ENCODE measurements at places on chromosomes 3 and 15.

DNA sequence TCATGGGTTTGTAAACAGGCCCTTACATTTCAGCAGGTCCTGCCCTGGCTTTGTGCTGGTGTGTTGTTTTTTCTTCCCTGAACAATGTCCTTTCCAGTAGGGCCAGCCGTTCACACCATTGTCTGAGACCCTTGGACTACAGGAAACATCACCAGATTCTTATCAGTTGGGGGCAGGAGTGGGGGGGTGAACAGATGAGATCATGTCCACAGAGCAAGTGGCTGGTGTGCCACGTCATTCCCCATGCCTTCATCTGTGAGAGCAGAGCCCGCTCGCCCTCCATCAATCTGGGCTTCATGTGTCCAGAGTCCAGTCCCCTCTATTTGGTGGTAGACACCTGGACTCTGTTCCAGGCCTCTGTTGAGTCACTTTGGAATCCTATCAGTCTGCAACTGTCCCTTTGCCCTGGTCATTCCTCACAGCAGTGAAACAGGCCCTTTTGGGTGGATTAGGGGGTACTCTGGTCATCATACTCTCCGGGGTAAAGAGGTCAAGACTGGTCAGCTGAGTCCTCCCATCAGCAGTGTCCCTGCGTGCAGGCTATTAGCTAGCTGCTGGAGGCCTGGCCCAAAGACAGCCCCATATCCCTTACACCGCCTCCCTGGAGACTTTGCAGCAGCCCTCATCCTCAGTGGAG, 15.0 kb downstream of the SEMA3G start:
- no peak for DNase-seq

- DNase-seq = peak; percentile 32
Measured at GRCh38 chr3:20043396-20043795, 3.1 kb downstream of the KAT2B start.

DNA sequence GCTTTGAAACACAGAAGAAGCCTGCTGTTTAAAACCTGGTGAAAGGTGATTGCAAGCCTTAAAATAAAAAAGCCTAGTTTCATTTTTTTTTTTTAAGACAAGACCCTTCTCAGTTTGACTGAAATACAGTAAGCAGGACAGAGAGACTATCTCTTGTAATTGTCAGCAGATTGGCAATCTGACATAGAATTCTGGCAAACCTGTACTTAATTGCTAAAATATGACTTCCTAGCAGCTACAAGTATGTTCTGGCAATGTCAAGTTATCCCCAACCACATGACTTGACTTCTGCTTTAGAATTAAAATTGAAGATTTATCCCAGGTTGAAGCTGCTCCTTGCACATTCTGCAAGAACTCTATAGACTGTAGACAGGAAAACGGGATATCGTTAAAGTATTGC, 232.8 kb upstream of the NR2F2 start:
- DNase-seq = no peak

DNA sequence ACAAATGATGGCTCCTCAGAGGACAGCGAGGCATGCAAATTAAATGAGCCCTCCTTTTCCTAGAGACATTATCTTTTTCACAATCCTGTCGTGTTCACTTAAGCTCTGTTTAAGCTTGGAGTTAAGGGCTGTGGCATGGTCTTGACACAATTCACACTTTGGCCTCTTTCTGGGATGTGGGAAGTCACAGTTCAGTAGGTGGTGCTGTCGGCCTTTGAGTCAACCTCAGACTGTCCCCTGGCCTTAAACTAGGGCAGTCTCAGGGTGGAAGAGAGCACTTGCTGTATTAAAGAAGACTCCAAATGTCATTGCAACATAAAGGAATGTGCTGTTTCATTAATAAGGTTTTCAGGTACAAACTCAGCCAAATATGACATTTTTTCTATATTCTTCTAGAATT, 351.0 kb downstream of the MCTP2 start:
- no peak for DNase-seq

DNA sequence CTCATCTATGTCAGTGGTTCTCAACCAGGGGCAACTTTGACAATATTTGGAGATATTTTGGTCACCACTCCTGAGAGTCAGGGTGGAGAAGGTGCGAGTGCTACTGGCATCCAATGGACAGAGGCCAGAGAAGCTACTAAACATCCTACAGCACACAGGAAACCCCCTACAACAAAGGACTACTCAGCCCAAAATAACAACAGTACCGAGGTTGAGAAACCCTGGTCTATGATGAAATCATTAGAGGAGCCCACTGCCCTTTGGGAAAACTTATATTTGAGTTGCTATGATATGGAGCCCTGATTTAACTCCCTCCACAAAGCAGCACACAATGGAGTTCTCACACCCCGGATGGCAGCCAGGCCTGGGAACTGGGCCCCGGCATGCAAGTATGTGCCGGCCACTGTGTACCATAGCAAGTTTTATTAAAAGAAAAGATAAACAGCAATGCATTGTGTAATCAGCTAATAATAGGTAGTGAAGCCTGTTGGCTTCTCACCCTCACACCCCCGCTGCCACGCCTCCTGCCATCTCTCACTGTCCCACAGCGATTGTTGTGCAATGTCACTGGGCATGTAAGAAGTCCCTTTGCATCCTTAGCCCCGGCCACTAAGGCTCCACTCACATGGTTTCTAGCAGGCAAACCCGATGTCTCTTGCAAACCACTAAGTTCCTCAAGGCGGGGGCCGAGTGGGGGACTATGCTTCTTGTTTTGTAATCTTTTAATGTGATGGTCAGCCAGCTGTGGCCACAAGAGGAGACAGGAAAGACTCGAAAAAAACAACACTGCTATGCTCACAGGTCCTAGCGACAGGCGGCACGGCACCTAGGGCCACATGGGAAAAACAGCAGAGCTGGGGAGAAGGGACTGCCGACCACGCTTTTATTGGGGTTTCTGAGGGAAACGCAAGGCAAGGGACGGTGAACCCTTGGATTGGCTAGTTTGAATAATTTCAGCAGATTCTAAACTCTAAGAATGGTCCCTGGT, 110.0 kb downstream of the AQP9 start:
- no peak for DNase-seq

- DNase-seq = no peak
Measured at GRCh38 chr3:39189150-39189958, 3.0 kb downstream of the XIRP1 start.

DNA sequence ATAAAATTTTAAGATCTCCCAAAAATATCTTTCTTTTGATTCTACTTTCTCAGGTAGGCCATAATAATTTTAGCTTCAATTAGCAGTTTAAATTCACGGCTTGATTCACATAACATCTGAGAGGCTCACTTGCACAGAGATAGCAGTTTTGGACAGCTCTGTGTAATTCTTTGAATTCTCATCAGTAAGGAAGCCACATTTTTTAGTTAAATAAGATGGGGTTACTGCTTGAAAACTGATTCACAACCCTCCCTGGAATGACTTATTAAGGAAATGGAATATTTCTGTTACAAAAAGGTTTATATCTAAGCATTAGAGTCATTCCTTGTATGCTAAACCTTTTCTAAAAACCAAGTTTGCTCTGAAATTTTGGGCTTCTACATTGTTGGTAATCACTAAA, 212.7 kb downstream of the ALCAM start:
- no peak for DNase-seq

DNA sequence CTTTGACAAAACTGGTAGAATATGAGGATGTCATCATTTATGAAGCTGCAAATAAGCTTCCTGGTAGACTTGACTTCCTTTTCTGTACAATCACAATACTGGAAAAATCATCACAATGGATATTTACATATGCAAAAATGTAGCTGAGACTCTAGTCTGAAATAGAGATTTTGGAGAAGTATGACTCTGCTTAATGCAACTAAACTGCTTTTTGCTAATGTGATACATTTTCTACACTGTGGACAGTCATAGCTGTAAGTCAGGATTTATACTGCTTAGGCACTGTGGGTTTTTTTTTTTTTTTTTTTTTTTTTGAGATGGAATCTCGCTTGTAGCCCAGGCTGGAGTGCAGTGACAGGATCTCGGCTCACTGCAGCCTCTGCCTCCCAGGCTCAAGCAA, 34.5 kb upstream of the ST3GAL6 start:
- DNase-seq = no peak

- DNase-seq = no peak
Measured at GRCh38 chr3:100489118-100489517, 3.3 kb upstream of the TMEM45A start.

DNA sequence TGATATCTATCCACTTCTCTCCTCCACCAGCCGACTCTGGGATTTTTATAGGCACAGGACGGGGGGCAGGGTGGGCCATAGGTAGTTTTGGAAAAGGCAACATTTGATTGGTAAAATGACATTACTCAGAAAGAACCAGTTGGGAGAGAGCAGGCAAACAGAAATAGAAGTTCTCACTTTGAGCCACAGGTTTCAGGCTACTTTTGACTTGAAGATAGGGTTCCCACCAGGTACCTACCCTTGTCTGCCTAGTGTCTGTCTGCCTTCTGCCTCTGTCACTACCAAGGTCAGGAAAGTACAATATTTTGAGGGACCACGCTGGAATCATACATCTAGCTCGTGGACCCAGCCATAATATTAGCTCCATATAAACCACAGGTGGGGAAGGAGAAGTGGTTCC, 412.9 kb upstream of the GRM7 start:
- DNase-seq = no peak

DNA sequence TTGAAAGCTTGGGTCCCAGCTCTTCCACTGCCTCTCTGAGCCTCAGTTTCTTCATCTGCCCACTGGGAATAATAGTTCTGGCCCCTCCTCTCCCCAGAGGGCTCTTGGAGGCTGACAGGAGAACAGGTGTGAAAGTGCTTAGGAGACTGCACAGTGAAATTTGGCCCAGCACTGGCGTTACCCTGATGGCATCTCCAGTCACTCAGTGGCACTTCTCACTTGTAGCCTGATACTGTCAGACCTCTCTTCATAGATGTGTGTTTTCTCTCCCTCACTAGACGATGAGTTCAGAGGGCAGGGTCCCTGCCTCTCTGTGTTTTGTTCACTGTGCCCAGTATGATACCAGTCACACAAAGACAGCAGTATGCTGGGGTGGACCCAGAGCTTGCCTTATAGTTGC, 22.2 kb upstream of the IGDCC3 start:
- no peak for DNase-seq

- no peak for DNase-seq
Measured at GRCh38 chr15:74123131-74123429, 7.3 kb upstream of the ISLR2 start.

- no peak for DNase-seq
Measured at GRCh38 chr15:99504823-99505551, 60.8 kb upstream of the MEF2A start.

GRCh38 chr3:160477750-160478149, 28.2 kb upstream of the TRIM59 start:
- DNase-seq = no peak

DNA sequence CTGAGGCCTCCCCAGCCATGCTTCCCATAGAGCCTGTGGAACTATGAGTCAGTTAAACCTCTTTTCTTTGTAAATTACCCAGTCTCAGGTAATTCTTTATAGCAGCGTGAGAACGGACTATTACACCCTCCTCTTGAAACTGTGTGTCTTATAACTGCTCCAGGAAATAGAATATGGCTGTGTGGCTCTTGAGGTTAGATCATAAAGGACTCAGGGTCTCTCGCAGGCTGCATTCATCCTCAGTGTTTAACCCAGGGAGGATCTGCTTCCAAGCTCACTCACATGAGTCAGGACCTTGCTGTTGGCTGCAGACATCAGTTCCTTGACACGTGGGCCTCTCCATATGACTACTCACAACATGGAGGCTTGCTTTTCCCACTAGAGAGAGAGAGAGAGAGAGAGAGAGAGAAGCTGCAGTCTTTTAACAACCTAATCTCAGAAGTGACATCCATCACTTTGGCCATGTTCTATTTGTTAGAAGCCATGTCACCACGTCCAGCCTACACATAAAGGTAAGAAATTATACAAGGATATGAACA, 114.3 kb upstream of the UBE2E1 start:
- DNase-seq = no peak

- no peak for DNase-seq
Measured at GRCh38 chr3:108060331-108060730, 30.5 kb downstream of the CD47 start.

DNA sequence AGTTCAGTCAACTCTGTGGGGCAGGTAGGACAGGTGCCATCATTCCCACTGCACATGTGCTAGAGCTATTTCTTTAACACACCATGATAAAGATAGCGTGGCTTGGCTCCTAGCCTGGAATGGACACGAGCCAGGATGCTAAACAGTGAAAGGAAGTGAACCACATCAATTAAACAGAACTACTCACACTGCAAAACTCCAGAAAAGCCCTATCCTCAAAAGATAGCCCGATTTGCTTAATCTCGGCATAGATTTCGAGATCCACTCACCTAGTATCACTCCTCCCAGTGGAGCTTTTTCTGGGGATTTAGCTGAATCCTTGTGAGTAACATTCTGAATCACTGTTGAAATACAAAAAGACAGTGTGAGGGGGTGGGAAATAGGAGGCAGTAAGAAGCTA, 118.0 kb downstream of the ABI3BP start:
- no peak for DNase-seq

DNA sequence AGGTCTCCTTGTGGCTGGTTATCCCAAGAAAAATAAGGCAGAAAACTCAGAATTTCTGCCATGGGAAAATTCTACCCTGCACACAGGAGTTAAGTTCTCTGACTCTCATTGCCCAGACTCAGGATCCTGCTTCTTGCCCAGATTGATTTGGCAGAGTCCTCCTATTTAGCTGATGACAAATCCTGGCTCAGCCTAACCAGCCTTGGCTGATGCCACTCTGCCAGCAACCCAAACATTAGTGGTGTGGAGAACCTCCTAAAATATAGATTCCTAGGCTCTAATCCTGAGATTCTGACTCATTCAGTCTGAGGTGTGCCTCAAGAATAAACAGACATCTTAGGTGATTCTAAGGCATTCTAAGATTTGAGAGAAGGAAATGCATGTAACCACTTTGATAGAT, 60.5 kb upstream of the ACTC1 start:
- DNase-seq = no peak

DNA sequence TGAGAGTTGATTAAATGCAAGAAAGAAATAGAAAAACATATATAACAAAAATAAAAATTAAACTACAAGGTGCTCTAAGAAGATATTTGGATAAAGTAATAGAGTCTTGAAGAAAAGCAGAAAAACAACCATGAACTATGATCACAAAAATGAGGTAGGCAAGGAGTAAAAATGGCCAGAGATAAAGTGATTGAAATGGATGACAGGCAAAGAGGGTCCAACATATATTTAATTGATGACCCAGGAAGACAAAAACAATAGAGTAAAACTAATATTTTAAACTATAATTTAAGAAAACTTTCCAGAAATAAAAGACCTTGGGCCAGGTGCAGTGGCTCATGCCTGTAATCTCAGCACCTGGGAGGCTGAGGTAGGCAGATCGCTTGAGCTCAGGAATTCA, 22.1 kb upstream of the WDR49 start:
- DNase-seq = no peak
